ENCODE measurements at places on chromosomes 12 and 14.

- DNase-seq = no peak
Observed at GRCh38 chr12:52270541-52271070, 3.8 kb upstream of the KRT86 start.

DNA sequence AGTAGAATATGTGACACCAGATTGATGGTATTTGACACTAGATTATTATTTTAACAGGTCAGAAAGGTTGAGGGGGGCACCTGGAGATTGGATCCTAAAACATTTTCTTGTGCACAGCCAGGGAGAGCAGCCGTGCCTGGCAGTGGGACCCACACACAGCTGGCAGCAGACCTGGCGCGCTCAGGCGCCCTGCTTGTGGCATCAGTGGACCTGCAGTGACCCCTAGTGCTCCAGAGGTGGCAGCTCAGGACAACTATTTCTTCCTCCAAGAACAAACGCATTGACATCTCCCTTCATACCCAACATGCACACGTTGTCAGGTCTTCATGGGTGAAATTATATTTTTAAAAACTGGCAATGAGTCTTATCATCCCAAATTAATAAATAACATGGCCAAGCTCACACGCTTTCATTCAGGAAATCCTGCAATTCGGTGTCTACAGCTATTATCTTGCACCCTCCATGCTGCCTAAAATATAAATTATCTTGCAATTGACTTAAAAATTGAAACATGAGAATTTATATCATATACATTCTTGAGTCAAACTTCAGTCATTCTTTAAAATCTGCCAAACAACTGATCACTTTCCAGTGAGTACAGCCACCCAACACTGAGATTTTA, 7.7 kb upstream of the TMEM132D start:
- DNase-seq = no peak

- DNase-seq = no peak
Observed at GRCh38 chr14:71123579-71124135, 216.4 kb downstream of the PCNX1 start.

DNA sequence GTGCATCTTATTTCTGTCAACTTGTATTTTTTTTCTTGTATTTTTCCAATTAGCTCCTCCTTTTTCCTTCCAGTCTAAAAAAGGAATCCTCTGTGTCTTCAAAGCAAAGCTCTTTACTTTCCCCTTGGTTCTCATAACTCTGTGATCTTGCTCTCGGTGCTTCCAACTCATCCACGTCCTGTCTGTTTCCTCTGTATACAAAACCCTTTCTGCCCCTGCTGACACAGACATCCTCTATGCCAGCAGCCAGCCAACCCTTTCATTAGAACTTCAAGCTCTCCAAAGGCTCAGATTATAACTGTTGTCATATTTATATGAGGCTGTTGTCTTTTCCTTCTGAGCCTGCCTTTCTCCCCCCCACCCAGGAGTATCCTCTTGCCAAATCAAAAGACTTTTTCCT, 32.4 kb downstream of the OAS2 start:
- DNase-seq = no peak

GRCh38 chr12:102062419-102062806, 622 bp upstream of the WASHC3 start:
- DNase-seq = no peak

GRCh38 chr12:28440081-28440608, 249.9 kb downstream of the CCDC91 start:
- DNase-seq = no peak

DNA sequence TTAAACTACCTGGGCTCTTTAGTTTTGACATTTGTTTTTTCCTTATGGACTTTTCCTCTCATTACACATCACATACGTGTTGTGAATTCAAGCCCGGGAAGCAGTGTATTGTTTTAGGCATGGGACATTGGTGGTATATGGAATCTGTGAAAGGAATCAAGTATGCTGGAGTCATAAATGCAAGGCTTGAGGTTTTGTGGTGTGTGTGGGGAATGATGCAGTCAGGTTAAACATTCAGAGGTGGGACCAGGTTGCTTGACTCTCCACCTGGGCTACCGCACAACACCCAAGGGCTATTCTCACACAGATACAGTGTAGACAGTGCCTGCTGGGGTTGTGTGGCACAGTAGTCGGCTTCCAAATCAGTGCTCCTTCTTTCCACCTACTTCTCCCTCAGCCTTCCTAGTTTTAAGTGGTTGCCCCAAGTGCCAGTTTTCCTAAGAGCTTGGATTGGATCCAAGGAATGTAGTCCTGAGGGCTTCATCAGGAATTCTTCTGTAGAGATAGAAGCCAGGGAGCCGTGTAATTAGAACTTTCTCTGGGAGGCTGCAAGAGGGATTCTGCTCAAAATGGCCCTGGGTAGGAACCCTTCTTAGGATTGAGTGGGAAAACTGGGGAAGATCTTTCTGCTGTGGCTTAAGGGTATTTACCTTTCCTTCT, 243.7 kb downstream of the C12orf75 start:
- no peak for DNase-seq

DNA sequence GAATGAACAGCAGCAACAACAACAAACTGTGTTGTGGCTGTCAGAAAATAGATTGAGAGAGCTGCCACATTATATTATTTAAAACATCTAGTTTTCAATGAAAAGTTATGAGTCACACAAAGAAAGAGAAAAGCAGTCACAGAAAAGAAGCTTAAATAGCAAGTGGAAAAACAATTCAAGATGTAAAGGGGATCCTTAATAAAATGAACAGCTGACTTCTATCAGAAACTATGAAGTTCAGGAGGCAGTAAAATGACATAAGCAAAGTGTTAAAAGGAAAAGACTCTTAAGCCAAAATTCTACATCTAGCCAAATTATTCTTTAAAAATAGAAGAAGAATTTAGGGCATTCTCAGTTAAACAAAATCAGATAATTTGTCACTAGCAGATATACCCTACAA, 5.6 kb downstream of the CLEC14A start:
- DNase-seq = no peak

- no peak for DNase-seq
Observed at GRCh38 chr12:26361964-26362363, 166.6 kb downstream of the SSPN start.

DNA sequence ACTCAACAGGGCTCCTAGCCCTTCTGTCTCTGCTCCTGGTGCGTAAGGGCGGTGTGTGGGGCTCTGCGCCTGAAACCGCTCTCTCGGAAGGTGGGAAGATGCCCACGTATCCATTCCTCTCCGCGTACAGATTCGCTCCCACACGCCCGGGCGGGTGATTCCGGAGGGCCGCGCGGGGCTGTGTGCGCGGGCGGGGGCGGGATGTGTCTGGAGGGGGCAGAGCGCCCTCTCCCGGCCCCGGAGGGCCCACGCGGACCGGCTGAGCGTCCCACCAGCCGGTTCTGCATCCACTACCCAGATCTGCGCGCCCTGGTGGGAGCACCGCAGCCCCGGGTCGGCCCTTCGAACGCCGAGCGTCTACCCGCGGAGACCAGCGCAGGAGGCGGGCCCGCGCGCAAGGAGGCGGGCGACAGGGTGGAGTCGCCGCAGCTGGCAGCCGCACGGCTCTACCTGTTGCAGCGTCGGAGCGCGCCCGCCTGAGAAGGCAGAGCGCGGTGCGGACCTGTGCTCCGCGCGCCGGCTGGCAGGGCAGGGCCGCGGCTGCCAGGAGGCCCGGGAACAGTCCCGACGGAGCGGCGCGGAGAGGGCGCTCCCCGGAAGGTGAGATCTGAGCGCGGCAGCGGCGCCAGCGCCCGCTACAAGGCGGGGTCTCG, 1.4 kb upstream of the KCNK13 start:
- no peak for DNase-seq

DNA sequence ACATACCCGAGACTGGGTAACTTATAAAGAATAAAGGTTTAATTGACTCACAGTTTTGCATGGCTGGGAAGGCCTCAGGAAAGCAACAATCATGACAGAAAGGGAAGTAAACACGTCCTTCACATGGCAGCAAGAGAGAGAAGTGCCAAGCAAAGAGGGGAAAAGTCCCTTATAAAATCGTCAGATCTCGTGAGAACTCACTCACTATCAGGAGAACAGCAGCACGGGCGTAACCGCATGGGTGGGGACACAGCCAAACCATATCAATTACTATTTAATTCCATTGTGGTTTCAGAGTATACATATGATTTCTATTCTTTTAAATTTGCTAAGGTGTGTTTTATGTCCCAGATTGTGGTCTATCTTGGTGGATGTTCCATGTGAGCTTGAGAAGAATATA, 117.9 kb downstream of the SCAF11 start:
- no peak for DNase-seq

DNA sequence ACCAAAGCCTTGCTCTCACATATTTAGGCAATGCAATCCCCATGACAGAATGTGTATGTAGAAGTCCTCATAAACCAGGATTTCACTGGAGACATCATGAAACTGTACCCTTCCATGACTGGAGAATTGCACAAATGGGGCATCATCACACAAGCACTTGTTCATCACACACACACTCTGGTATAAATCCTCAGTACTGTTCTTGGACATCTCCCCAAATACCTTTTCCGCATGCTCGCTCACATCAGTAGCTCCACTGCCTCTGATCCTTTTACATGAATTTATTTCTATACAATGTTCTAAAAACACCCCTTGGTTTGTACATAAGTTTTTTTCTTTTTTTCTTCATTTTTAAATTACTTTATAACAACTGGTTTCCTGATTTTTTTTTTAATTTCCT, 3.3 kb upstream of the ING4 start:
- no peak for DNase-seq

DNA sequence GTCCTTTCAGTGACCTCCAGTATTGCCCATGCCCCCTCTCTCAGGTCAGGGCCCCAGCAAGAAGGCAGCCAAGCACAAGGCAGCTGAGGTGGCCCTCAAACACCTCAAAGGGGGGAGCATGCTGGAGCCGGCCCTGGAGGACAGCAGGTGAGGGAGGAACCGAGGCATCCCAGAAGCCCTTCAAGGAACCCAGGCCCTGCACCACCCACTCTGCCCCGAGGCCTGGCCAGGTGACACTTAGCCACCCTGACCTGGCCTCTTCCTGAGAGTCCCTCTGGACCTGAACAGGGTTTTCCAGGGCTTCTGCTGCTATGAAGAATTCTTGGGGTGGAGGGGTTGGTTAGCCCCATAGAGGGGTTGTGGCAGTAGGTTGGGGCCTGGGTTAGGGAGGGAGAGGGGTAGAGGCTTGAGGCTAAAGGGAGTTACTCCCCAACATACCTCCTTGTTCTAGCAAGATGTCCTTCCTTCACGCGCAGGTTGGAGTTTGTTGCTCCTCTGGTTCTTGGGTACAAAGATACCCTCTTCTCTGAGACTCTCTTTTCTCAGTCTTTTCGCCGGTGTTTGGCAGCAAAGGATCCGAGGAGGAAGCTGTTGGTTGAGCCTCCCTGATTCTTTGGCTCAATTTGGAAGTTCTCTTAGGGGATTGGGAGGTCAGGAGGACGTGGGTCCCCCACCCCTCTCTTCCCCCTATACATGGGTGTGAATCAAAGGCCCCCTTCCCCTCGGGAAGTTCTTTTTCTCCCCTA, 2.1 kb downstream of the TARBP2 start:
- DNase-seq = no peak

DNA sequence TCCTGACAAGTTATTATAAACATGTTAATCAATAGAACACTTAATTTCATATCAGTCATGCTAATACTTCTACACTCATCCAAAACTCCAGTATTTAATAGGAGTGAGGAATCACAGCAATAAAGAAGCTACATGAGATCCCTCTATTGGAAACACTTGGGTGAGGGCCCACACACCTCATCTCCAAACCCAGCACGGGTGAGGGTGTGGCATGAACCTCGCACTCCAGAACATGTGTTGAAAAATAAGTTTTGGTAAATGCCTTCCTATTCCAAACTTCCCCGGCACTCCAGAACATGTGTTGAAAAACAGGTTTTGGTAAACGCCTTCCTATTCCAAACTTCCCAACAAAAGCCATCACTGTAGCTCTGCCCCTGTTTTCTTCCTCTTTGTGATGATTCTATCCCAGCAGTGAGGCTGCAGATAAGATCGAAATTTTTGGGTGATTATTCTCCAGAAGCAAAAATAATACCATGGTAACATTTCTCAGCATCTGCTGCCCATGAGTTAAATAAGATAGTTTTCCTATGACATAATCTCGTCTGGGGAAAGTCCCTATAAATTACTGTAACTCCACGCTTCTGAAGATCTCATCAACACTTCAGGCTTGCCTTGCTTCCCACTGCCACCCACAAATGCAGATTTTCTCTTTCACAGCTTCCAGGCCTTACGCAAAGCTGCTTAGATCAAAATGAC, 24.4 kb upstream of the PTPRB start:
- DNase-seq = no peak

- DNase-seq = no peak
Observed at GRCh38 chr14:36451310-36452065, 68.5 kb downstream of the NKX2-1 start.

GRCh38 chr12:68157380-68157779, 2.2 kb downstream of the IFNG start:
- no peak for DNase-seq

GRCh38 chr12:124696693-124697476, 129.5 kb upstream of the NCOR2 start:
- DNase-seq = no peak

DNA sequence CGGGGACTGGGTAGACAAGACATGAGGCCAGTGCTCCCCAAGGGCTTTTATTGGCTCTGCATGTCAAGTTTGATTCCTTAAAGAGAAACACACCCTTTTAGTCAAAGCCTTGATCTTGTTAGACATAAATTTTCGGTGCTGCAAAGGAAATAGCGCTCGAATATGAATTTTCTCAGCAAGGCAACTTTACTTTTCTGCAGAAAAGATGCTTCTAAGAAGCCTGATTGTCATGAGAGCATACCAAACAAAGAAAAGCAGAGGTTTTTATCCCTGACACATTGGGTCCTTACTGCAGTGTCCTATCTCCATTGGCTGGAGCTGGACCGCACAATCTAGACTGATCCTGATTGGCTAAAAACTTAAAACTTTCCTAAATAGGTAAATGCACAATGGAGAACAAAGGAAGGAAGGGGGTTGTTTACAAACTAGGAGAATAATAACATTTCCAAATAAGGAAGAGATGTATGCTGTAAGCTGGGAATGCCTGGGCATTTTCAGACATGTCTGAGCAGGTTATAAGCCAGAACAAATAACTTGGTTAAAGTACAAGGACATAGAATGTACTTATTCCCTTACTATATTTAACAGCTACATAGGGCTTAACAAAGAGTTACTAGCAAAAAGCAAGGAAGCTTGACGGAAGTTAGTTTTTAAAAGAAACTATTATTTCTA, 17.2 kb downstream of the TXNRD1 start:
- DNase-seq = no peak

DNA sequence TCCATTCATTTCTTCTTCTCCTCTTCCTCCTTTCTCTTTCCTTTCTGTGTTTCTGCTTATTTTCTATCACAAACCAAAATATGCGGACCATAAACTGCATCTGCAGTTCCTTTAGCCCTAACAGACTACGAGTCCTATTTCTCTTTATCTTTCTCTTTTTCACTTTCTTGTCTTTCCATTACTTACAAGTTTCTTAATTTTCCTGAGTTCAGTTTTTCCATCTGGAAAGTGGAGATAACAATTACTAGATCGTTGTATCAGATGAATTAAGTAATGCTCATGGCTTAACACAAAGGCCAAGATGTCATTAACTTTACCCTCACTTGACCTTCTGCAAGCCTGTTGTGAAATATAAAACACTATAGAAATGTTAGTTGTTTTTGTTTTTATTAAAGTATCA, 983 bp upstream of the COPS7A start:
- DNase-seq = no peak

All from activated CD4-positive, alpha-beta T cell treated with anti-CD3 and anti-CD28 coated beads for 1 hour (primary cell).